ENCODE measurements at places on chromosomes 3 and 15. TPM values are rescaled to one million over a fixed set of nuclear protein-coding genes. Genes with fewer than 3 reads are reported as not detected.
A peak's percentile ranks its signal among the peaks of the same experiment; 100 is the strongest.

DNA sequence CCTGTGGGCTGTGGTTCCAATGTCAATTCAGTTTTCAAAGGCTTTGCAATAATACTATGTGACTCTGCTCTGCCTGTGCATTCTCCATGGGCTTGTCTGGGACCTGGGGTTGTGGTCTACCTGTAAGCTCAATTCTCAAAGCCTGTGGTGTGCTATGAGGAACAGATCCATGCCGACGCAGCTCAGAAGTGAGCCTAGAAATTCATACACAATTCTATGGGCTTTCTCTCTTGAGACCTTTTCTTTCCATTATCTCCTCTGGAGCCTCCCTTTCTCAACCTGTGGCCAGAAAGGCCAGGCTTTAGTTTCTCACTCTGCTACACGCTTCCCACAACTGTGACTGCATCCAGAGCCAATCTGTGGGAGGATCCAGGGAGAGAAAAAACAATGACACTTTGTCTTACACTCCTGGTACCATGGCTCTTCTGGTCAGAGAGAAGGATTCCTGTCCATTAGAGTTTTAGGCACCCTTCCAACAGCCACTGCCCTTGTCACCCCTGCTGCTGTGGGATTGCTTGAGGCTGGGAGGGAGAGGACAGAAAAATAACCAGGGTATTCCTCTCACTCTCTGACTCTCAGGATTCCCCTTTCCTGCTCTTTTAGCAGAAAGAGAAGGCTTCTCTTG lies 34.1 kb upstream of the KLF13 start:
- no peak overlapping the region for H3K4me3 ChIP-seq
- DNase-seq: no peak
- H3K27me3 ChIP-seq: no peaks in the 10 kb centered on the region
- no peaks in the 10 kb centered on the region for H3K36me3 ChIP-seq

DNA sequence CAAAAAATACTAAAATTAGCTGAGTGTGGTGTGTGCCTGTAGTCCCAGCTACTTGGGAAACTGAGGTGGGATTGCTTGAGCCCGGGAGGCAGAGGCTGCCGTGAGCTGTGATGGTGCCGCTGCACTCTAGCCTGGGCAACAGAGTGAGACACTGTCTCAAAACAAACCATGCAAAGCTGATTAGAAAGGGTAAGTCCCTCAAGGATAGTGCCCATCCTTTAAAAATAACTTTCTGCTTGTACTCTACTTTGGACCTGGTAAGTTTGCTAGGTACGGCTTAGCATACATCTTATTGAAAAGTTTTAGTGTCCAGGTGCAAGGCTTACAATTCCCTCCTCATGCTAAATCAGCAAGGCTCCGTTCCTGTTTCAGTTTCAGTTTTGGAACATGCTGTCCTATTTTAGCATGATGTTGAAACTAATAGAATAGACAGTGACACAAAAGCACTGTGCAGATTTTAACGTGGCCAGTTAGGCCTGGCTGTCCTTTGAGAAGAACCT lies 21.4 kb downstream of the FEM1B start:
- no peaks in the 10 kb centered on the region for H3K36me3 ChIP-seq
- H3K4me1 ChIP-seq: peaks cover 14% of the 10 kb centered on the region
- no peak overlapping the region for H3K27ac ChIP-seq
- no peak for DNase-seq

DNA sequence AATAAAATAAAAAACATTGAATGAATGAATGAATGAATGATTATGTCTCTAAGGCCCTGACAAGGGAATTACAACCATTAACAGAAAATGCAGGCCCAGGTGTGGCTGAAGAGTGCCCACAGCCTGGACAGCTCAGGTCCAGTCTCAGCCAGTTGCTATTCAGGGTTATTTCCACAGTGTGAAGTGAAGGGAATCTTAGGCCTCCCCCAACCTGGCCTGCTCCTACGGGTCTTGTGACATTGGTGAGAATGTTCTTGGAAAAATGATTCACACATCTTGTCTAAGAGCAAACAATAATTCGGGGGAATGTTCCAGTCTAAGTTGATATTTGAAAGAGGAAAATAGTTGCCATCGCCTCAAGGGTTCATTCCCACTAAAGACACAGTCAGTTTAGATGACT lies 37.0 kb downstream of the MINDY4B start:
- H3K4me1 ChIP-seq: no peaks in the 10 kb centered on the region
- H3K27ac ChIP-seq: no peak overlapping the region
- H3K4me3 ChIP-seq: no peak overlapping the region
- no peaks in the 10 kb centered on the region for H3K36me3 ChIP-seq
- H3K27me3 ChIP-seq: no peaks in the 10 kb centered on the region

DNA sequence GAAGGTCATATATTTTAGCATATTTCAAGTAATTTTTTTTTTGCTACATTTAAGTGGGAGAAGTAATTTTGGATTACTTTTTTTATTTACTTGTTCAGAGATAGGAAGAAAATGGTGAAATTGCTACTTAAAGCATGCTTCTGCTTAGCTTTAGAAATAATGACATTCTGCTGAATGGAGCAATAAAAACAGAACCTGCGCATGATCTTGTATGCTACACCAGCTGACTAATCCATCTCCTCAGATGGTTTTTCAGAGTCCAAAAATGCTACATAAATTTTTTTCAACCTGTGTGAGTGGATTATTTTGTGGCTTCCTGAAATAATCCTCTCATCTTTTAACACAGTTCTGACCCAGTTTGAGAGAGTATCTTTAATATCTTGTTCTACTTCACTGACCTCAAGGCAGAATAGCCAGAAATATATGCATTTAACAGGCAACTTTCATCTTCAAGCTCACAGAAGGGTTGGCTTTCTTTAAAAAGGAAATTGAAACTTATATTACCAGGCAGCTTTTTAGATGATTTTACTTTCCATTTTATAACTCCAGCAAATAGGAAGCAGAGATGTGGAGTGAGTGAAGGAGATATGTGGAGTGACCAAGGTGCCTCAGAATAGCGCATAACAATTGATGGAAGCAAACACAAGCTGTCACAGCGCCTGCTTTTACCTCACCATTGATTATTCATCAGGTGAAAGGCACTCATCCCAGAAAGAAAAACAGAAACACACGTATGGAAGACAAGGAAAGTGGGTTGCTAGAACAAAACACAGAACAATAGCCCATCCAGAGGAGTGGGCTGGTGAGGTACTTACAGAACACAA lies 136.6 kb downstream of the TGFBR2 start:
- H3K4me1 ChIP-seq: no peaks in the 10 kb centered on the region
- no peak overlapping the region for H3K4me3 ChIP-seq
- no peak for DNase-seq
- no peaks in the 10 kb centered on the region for H3K36me3 ChIP-seq
- no peak overlapping the region for H3K27ac ChIP-seq

- no peaks in the 10 kb centered on the region for H3K36me3 ChIP-seq
- no peak overlapping the region for H3K27ac ChIP-seq
- no peak overlapping the region for H3K4me3 ChIP-seq
- H3K4me1 ChIP-seq: no peaks in the 10 kb centered on the region
- DNase-seq: no peak
- H3K27me3 ChIP-seq: no peaks in the 10 kb centered on the region
These were observed 233.2 kb downstream of the OCA2 start for GRCh38 chr15:27865926-27866325.

DNA sequence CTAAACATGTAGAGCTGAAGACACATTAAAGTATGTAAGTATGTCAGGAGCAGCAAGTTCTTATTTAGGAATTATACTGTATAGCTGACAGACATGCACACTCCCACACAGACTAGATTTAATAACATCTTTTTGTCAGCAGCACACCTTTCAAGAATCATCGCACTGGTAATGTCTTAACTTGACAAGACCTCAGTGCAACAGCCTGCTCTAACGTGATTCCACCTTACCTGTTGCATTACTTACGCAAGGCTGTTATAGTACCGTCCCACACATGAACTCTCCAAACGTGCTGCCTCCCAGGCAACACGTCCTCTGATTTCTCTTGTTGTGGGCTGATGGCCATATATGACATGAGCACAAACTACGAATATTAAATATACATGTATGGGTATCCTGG lies 11.9 kb downstream of the CHRM5 start:
- peaks cover 3% of the 10 kb centered on the region for H3K4me1 ChIP-seq
- H3K36me3 ChIP-seq: no peaks in the 10 kb centered on the region
- no peak overlapping the region for H3K4me3 ChIP-seq

- H3K4me3 ChIP-seq: no peak overlapping the region
- no peak overlapping the region for H3K27ac ChIP-seq
- H3K4me1 ChIP-seq: peaks cover 12% of the 10 kb centered on the region
- no peaks in the 10 kb centered on the region for H3K27me3 ChIP-seq
These were observed 35.8 kb downstream of the CMTM8 start for GRCh38 chr3:32274306-32274705.

DNA sequence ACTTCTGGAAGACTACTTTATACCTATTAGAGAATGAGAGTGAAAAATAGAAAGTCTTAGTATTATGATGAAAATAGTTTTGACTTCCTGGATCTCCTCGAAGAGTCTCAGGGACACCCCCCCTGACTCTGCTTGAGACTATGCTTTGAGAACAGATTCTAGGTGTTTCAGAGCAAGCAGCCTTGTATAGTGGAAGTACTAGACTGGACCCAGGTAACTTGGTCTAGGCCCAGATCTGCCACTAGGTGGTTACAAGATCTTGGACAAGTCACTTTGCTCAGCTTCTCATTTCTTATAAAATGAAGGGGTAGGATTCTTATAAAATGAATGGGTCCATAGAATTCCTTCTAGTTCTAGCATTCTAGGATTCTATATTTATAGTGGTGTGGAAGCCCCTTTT lies 9.1 kb downstream of the ABHD5 start:
- peaks cover 23% of the 10 kb centered on the region for H3K4me1 ChIP-seq
- no peaks in the 10 kb centered on the region for H3K27me3 ChIP-seq
- no peak for DNase-seq
- no peak overlapping the region for H3K4me3 ChIP-seq
- no peaks in the 10 kb centered on the region for H3K36me3 ChIP-seq
- no peak overlapping the region for H3K27ac ChIP-seq

DNA sequence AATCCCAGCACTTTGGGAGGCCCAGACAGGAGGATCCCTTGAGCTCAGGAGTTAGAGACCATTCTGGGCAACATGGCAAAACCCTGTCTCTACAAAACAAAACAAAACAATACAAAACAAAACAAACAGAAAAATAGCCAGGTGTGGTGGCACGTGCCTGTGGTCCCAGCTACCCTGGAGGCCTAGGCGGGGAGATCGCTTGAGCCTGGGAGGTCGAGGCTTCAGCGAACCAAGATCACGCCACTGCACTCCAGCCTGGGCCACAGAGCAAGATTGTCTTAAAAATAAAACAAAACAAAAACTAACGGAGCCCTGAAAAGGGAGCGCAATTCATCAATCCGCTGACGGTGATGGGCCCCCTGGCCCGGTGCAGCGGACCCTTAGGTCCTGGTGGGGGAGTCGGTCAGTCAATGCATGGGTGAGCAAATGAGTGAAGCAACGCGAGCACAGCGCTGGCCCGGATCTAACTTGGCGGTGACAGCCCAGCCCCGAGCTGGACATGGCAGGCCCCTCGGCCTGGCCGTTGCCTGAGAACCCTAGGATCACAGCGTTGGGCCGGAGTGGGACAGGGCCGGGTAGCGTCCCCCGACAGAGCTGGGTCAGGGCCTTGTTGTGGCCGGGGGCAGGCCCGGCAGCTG lies 52.4 kb upstream of the BLM start:
- H3K36me3 ChIP-seq: no peaks in the 10 kb centered on the region
- no peaks in the 10 kb centered on the region for H3K27me3 ChIP-seq
- H3K4me3 ChIP-seq: peak overlapping the region; percentile 51
- H3K4me1 ChIP-seq: no peaks in the 10 kb centered on the region
- H3K27ac ChIP-seq: peak overlapping the region; percentile 83
- no peak for DNase-seq

DNA sequence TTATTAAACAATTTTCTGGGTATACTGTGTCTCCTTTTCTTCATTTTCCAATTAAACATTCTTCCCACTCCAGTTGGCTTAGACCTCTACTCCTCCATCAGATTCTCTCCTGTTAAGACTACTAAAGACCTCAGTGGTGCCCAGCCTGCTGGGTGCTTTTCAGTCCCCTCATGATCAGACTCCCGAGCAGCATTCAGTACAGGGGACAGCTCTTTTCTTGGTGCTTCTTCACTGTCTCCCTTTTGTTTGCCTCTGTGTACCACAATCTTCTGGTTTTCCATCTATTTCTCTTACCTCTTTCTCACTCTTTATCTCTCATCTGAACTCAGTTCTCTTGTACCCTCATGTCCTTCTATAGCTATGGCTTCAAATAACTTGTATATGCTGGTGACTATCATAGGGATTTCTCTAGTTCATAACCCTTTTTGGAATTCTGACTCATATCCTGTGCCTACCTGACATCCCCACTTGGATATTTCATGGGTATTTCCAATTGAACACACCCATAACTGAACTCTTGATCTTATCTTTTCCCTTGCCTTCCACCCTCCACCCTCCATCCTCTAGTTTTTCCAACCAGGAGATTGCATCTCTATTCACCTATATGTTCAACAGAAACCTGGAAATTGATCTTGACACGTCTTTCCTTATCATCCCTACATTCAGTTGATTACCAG lies 55.6 kb upstream of the ABHD10 start:
- no peaks in the 10 kb centered on the region for H3K4me1 ChIP-seq
- no peaks in the 10 kb centered on the region for H3K36me3 ChIP-seq
- no peak for DNase-seq
- no peak overlapping the region for H3K4me3 ChIP-seq
- H3K27me3 ChIP-seq: no peaks in the 10 kb centered on the region

GRCh38 chr3:45957586-45957985 lies 14.3 kb downstream of the CXCR6 start:
- H3K27me3 ChIP-seq: no peaks in the 10 kb centered on the region
- peaks cover 5% of the 10 kb centered on the region for H3K36me3 ChIP-seq
- DNase-seq: no peak
- H3K4me3 ChIP-seq: no peak overlapping the region
- no peak overlapping the region for H3K27ac ChIP-seq
- no peaks in the 10 kb centered on the region for H3K4me1 ChIP-seq

GRCh38 chr15:76185716-76186115 lies 125.6 kb downstream of the ETFA start:
- H3K4me1 ChIP-seq: peaks cover 16% of the 10 kb centered on the region
- H3K27me3 ChIP-seq: no peaks in the 10 kb centered on the region
- no peak overlapping the region for H3K4me3 ChIP-seq
- H3K36me3 ChIP-seq: no peaks in the 10 kb centered on the region

DNA sequence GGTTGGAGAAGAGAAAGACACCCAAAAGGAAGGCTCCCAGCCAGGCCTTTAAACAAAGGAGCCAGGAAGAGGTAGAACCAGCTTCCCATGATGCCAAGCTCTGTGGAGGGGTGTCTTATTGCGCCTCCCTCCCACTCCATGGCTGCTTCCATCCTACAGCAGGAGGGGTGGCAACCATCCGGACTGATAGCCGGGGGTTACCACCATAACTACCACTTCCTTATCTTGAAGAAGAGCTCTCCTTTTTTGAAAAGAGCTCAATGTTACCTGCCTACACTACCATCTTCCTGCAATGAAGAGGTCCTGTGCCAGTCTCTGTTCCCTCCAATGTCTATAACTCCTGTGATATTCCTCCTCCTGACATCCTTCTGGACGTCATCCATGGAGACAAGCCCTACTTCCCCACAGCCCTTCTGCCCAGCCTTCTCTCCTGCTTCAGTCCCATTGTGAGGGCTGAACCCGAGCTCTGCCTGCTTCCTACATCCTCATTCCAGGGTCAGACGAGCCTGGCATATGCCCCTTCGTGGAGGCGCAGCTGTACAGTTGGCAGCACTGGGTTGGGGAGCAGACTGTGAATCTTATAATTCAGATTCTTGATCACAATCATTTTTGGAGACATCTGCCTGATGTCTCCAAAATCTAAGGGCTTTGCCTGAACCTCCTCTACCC lies 8.5 kb downstream of the CCDC9B start:
- no peaks in the 10 kb centered on the region for H3K27me3 ChIP-seq
- no peak overlapping the region for H3K4me3 ChIP-seq
- peaks cover 27% of the 10 kb centered on the region for H3K4me1 ChIP-seq

The DUOXA2 gene
- 1.6 TPM for total RNA-seq

The XCR1 gene
- not detected for total RNA-seq

The RAD51 gene
- total RNA-seq: 47.0 TPM

The FEZF2 gene
- total RNA-seq: not detected

The MFGE8 gene
- total RNA-seq: 409 TPM

The CSPG5 gene
- total RNA-seq: 0.67 TPM

The FBXW12 gene
- 1.7 TPM for total RNA-seq

The MUC13 gene
- 5.0 TPM for total RNA-seq

The CMTM8 gene
- 28.5 TPM for total RNA-seq

Data from Caco-2 (cell line).